COR-L47 (cell line): ENCODE measurements at places on chromosomes 3 and 15.

GRCh38 chr3:38497031-38497430 is 891 bp downstream of the EXOG start:
- no peak for DNase-seq

GRCh38 chr15:57696146-57696545 is 10.4 kb upstream of the POLR2M start:
- peak; percentile 31 for DNase-seq

DNA sequence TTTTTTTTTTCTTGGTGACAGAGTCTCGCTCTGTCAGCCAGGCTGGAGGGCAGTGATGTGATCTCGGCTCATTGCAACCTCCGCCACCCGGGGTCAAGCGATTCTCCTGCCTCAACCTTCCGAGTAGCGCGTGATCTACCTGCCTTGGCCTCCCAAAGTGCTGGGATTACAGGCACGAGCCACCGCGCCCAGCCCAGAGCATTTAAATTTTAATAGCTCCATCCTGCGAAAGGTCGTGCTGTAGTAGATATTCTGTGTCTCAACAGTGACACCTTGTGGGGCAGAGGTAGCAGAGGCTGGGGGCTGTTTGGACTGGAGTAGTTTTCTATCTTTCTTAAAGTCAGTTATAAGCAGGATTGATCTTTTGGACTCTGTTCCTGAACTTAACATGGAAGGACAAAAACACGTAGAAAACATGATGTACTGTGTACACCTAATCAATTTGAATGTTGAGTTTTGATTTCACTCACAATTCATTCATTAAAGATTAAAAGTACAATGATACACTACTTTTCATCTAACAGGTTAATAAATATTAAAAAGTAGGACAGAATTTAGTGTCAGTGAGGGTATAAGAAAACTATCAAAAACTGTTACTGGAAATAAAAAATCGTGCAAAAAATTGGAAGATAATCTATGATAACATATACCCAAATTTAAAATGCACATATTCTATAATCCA is 11.0 kb upstream of the PDCD6IP start:
- peak; percentile 48 for DNase-seq

- no peak for DNase-seq
These were observed 2.7 kb downstream of the IMPDH2 start for GRCh38 chr3:49026536-49026935.

DNA sequence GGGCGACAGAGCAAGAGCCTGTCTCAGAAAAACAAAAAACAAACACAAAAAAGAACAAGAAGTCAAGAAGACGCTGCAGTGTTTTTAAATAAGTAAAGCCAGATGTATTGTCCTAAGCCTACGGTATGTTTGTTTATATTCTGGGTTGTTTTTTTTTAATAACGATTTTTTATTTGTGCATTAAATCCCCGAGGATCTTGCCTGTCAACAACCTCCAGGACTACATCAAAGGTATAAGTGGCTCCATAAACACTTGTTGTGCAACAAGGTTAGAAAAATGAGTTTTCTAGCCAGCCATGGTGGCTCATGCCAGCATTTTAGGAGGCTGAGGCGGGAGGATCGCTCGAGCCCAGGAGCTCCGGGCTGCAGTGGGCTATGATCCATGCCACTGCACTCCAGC is 26.1 kb downstream of the ITGB5 start:
- DNase-seq = no peak

GRCh38 chr15:49823987-49824774 is 203.3 kb downstream of the DTWD1 start:
- DNase-seq = no peak

DNA sequence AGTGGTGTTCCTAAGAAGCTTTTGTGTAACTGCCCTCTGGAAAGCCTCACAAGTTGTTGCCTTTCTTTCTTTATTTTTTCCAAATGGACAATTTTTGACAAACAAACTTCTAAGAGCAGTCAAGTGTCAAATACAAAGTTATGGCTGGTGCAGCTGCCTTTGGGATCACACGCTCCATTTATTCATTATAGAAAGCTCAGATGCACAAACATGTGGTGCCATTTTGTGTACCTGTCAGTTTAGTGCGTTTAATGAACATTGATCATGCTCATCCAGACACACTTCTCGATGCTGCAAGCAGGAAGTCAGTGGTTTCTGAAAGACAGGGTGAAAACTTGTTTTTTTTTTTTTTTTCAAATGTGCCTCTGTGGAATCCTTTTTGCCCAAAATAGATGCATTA is 324.5 kb downstream of the CNTN4 start:
- DNase-seq = no peak
